ENCODE measurements at places on chromosomes 6 and 20.

DNA sequence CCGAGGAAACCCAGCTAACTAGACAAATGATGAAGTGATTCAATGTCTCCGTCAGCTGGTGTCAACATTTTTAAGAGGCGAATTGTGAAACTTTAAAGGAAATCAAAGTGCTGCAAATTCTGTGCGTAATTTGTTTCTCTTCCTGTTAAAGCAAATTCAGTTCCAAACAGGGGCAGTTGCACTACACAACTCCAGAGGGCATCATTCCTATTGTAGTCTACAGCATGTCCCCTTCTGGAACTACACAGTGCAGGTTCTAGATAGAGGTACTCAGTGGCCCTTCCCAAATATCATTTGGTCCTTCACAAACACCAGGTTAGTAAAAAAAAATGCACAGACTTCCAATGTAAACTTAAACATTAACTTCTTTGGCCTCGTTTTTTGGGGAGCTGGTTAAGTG, 38.3 kb upstream of the SMLR1 start:
- no peak for DNase-seq

DNA sequence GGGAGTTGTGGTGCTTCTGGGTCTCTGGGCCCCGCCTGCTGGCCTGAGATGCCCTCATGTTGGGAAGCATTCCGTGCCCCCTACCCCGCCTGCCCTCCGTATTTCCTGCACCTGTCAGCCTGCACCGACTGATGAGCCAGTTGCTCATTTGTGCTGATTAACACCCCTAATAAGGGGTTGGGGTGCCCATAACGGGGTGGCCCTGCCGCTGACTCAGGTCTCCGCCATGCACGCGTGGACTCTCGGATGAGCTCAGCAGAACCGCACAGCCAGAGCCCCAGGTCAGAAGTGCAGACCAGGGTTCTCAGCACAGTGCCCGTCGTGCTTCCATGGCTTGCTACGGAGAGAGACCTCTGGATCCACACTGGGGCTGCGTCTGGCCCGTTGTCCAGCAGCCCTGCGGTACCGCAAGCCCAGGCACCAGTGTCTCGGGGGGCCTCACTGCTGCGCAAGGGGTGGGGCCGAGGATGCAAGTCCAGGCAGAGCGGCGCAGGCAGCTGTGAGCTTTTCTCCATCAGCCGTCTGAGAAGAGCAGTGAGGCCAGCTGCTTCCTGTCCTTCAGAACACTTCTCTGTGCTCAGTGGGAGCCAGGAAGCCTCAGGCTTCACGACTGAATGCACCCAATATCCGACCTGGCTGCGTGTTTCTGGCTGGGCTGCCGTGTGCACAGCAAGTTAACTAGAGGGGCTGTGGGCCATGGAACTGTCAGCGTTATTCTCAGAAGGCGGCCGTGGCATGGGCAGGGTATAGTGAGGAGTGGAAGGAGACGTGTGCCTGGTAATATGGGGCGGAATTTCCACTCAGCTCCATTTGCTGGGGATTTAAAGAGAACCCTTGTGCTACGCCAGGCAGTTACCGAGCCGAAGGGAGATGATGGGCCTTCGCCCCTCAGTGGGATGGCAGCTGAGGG, 18.6 kb downstream of the MTG2 start:
- no peak for DNase-seq

DNA sequence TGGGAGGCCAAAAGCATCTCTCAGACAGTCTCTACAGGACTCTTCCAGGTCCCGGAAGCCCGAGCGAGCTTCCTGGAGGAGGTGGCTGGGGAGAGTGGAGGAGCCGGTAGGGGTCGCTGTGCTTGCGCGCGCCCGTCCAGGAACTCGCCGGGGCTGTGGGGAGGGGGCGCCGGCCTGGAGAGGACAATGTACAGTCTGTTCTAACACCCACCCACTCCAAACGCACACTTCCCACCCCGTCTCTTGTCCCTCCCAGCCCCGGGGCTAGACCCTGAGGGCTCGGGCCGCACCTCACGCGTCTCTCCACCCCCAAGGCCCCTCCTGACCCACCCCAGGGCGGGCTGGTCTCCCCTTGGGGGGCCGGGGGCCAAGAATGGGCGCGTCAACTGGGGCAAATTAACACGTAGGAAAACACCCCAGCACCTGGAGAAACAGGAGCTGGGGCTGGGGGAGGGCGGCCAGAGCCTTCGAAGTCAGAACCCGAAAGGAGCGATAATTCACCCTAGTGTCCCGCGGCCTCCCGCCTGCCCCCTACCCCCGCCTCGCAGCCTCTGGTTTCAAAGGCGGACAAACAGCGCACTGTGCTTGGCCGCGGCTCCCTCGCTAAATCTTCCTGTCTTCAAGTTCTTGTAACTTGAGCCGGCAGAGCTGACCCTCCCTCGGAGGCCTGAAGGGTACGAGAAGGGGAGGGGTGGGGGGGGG, 103.2 kb upstream of the FOXP4 start:
- peak; percentile 87 for DNase-seq

DNA sequence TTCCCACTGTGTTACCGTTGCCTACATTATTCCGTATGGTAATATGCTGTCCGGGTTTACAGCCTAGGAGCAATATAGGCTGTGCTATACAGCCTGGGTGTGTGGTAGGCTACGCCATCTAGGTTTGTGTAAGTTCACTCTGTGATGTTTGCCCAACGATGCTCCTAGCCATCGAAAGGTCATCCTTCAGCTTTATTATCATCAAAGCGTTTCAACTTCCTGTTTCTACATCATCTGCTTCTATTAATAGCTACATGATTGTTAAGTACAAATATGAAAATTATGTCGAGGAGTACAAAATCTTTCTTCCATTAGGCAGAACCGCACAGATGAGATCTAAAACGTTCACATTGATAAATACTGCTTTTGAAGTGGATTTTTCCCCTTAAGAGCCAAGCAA, 69.9 kb downstream of the PPP1R14C start:
- DNase-seq, result peak; percentile 51

DNA sequence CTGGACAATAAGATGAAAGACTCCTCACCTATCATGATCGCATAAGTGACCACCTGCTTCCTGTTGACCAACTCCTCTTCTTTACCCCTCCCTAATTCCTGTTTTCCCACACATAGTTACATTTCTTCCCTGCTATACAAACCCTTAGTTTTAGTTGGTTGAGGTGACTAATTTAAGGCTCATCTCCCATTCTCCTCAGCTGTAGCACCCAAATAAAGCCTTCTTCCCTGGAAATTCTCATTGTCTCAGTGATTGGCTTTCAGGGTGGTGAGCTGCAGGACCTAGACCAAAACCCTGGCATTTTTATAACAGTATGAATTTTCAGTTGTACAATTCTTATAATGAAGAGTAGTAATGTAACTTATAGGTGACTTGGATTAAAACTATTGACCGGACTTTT, 2.1 kb downstream of the FKBP1C start:
- DNase-seq, result no peak

GRCh38 chr6:165695722-165696515, 32.9 kb upstream of the PDE10A start:
- DNase-seq, result no peak

GRCh38 chr20:23081263-23081819, 4.8 kb downstream of the CD93 start:
- DNase-seq, result no peak

DNA sequence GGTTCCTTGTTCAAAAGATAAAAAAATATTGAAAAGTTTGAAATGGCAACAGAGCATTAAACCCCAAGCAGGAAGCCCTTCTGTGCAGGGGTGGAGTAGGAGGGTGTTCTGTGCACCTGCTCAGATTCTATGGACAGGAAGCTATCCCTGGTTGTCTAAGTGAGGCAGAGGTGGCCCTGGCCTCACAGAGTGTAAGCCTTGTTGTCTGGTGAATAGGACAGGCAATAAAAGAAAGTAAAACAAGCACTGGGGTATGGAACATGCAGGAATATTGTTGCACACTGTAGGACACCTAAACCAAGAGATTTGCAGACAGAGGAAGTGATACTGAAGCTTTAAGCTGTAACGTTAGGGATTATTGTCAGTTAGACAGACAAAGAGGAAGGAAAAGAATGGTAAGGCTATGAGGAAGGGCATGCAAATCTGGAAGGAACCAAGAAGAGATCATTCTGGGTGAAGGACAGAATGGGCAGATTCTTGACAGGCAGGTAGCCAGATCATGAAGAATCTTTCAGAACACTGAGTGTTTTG, 66.8 kb downstream of the TBC1D7 start:
- DNase-seq, result no peak

GRCh38 chr6:12923644-12924235, 207.2 kb downstream of the PHACTR1 start:
- no peak for DNase-seq

DNA sequence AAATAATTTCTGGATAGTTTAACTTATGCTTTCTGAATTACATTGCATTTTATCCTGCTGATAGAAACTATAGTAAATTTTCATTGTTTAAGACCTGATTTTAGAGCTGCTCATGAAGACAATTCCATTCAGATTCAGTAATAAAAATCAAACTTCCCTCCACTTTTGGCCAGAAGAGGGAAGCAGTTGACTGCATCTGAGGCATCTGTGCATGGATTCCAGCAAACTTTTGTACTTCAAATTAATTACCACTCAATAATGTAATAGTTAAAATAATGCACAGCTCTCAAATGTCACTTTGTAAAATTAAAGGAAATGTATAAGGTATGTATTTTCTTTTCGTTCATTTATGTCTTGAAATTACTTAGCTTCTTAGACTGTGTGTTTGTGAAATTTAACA, 64.2 kb upstream of the SLC35B3 start:
- no peak for DNase-seq

- DNase-seq, result no peak
Observed at GRCh38 chr20:38373231-38373867, 27.1 kb downstream of the LBP start.

GRCh38 chr6:148854096-148854495, 107.3 kb downstream of the UST start:
- peak; percentile 48 for DNase-seq

- no peak for DNase-seq
Observed at GRCh38 chr6:35739645-35740524, 3.1 kb downstream of the ARMC12 start.

GRCh38 chr20:40757087-40757486, 68.1 kb upstream of the MAFB start:
- DNase-seq, result no peak

DNA sequence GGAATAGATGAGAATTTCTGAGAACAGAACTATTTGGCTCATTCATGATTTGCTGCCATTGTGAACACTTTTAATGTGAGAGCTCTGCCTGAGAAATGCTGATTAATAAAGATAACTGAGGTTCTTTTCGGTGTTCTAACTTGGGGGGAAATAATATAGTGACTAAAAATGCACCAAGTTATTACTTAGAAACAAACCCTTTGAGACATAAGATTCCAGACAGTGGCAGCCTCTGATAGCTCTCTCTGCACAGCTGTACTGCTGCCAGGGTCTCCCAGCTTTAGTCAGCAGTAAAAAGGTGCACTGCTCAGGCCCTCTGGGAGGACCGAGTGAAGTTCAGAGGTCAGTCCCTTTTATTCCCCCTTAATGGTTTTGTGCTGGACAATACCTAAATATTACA, 2.5 kb upstream of the PRDM1 start:
- no peak for DNase-seq

DNA sequence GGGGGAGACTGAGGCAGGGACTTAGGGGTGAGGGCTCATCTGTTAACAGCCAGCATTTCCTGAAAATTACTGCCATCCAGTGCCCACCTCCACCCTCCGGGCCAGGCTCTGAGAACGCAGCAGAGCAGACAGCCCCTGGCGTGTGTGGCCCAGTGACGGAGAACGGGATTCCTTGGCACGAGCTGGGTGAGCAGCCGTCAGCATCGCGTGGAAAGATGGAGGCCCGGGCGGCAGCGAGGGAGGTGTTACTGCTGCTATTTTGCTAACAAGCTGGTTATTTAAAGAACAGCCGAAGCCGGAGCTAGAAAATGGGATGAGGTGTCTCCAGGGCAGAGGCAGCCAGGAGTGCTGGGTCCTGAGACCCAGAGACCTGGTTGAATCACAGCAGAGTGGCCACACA, 62.7 kb downstream of the DLGAP4 start:
- no peak for DNase-seq

GRCh38 chr6:156809446-156810178, 32.4 kb downstream of the ARID1B start:
- DNase-seq, result no peak

- no peak for DNase-seq
Observed at GRCh38 chr6:170053966-170054661, 236.8 kb downstream of the DLL1 start.

GRCh38 chr6:91132461-91132860, 545.6 kb upstream of the MAP3K7 start:
- DNase-seq, result no peak

DNA sequence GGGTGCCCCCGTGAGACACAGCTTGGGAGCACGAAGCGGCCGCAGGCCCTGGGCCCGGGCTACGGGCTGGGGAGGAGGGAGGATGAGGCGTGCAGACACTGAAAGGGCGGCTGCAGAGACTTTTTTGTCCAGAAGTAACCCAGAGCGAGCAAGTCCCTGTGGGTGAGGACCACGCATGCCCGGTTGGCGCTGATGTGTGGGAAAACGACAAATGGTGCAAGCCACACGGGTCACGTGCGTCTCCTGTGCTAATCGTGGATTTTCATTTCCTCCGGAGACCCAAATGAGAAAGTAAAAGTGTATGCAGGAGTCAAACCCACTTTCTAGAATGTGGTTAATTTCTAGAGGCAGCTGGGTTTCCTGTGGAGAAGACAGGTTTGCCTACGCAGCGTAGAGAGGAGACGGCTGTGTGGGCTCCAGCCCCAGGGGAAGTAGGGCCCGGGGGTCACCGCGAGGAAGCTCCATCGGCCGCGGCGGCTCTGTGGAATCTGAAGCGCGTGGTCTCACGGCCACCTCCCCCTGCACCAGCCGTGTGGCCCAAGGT, 19.0 kb downstream of the DLL1 start:
- DNase-seq, result no peak

DNA sequence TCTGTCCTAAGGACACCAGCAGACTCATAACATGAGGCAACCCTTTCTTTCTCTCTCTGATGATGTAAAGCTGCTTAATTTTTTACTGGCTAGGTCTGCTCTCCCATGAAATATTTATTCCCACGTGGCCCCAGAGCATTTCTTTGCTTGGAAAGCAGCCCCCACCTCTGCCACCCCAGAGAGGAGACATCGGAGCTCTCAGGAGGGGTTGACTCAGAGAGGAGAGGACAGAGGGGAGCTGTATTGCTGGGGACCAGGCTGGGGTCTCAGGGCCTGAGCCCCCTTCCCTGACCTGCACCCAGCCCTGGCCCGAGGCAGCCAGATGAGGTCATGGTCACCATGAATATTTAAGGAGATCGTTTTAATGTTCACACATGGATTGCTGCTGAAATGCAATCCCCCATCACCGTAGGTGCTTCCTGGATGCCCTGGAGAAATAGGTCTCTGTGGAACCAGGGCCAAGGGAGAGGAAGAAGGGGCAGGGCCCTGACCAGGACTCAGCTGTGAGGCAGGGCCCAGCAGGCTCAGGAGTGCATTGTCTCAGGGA, 117.5 kb downstream of the DLL1 start:
- DNase-seq, result no peak

- no peak for DNase-seq
Observed at GRCh38 chr6:137475103-137475502, 19.1 kb downstream of the OLIG3 start.

DNA sequence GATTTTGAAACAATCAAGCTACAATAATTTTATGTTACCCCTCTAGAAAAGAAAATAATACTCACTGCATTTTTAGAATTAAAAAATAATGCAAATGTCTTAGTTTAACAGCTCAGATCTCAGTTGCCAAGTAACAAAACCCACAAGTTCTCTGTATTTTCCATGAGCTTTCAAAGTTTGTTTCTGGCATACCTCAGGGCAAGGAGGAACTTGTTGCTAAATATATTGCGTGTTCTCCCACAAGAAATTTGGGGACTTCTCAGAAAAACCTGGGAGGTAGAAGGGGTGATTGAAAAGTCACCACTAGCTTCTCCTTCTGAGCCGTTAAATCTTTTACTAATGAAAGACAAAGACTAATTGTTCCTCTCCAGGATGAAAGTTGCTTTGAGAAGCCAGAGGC, 236.8 kb upstream of the MARCKS start:
- DNase-seq, result no peak

All from fibroblast of upper back skin (primary cell).